ENCODE measurements at places on chromosomes 2 and 18.

DNA sequence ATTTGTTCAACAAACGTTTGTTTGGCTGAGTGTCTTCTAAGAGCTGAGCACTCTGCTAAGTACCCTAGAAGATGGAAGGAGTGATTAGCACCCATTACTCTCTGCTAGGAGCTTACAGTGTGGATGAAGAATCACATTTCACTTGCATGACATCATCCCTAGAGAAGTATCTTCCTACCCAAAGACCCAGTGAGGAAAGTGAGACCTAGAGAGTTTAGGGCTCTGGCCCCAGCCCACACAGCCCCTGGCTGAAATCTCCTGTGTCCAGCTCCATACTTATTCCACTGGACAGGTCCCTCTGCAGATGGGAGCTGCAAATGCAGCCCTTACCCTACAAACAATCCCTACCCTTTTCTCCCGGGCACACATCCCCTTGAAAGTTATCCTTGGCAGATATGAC is 26.8 kb upstream of the EPAS1 start:
- DNase-seq: no peak

DNA sequence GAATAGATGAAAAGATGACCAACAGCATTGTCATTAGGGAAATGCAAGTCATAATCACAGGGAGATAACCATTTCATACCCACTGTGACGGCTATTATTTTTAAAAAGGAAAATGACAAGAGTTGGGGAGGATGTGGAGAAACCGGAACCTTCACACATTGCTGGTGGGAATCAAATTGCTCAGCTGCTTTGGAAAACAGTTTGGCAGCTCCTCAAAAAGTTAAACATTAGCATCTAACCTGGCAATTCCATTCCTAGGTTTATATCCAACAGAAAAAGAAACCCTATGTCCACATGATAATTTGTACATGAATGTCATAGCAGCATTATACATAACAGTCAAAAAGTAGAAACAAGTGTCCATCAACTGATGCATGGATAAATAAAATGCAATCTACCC is 58.2 kb downstream of the KCNG3 start:
- no peak for DNase-seq

DNA sequence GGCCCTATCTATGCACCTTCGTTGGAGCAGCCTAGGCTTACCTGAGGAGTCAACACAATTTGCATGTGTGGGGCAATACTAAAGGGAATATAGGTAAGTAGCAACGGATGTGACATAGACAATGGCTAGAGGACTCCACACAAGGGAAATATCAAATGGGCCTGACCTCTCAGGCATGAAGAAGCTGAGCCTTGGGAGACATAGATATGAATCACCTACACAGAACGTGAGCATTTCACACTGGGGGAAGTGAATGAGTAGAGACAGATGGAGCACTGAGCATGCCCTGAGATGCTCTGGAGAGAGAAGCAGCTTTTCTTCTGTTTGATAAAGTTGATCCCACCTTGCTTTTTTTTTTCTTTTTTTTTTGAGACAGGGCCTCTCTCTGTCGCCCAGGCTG is 97.9 kb downstream of the ATL2 start:
- DNase-seq: no peak

DNA sequence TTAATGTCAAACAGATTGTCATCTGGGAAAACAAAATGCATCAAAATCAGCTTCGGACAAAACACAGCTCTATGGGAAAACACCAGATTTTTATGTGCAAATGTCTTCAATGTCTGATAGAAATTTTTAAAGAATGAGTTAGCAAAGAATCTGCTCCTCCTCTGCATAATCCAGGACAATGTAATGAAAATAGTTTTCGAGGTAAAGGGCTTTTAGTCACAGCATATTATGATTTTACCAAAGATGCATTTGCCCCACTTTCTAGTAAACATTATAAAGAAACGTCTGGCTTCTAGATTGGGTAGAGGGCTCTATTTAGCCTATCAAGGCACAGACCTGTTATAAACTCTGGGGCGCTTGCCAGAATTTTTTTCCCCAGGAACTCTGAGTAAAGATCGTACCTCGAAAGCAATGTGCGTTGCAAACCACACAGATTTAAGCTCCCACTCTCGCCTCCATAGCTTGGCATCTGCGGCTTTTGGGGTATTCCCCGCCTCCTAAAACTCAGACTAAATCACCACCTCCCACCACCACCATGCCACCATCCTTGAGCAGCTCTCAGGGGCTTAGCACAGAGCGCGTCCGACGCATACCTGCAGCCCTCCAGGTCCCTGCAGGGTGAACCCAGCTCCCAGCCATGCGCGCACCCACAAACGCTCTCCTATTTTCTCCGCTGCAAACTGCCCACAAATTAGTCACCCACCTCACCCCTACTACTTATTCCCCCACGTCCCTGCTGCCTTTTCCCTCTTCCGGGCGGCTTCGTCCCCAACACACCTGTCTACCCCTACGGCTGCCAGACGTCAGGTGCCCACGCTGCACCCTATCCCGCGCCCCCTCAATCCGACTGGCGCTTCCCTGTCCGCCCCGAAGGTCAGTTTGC is 829 bp downstream of the ACVR1C start:
- peak; percentile 19 for DNase-seq

GRCh38 chr2:220065581-220065980 is 438.2 kb downstream of the SLC4A3 start:
- no peak for DNase-seq

DNA sequence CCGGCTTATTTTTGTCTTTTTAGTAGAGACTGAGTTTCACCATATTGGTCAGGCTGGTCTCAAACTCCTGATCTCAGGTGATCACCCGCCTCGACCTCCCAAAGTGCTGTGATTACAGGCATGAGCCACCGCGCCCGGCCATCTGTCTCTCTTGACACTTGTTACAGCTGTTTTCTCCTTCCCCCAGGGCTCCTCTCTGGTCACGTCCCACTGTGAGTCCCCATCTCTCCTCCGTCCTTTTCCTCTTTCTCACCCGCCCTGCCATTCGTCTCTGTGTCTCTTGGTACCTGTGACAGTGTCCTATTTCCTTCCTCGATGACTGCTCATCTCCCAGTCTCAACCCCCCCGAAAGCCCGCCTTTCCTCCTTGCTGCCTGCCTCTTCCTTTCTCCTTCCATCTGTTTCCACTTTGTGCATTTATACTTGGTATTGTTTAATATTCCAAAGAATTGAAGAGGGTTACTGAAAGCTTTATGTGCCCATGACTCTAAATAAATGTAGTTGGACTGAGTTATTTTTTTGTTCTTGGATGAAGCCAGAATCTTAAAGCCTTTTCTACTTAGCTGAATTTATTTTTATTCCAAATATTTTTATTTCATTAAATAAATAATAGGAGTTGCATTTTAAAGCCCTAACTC is 241.5 kb downstream of the SH3RF3 start:
- DNase-seq: no peak

GRCh38 chr2:1282552-1282951 is 130.7 kb upstream of the TPO start:
- no peak for DNase-seq

DNA sequence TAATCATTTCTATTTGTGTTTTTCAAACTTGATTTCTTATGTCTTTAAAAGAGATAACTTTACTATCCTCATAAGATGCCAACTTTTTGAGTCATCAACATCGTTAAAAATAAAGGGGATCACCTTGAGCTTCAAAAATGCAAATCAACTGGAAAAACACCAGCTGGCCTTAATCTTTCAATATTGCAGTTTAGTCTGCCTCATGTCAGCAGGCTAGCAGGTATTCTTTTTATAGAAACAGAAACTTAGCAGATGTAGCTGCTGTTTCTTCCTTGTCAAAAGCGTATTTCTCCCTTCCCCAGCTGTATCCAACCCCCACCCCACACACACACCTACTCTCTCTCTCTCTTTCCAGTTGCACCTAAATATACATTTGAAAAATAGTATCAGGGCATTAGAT is 154.1 kb upstream of the ZNF804A start:
- DNase-seq: no peak

- no peak for DNase-seq
These were observed 375.8 kb upstream of the LYPD1 start for GRCh38 chr2:133045787-133046186.

- no peak for DNase-seq
These were observed 41.0 kb upstream of the IGFBP5 start for GRCh38 chr2:216736326-216736725.

- no peak for DNase-seq
These were observed at the start of gene POMC for GRCh38 chr2:25168256-25169072. Gene POMC (minus strand): TSS chr2:25168580. CDS start chr2:25164772, 3,808 bp downstream.

DNA sequence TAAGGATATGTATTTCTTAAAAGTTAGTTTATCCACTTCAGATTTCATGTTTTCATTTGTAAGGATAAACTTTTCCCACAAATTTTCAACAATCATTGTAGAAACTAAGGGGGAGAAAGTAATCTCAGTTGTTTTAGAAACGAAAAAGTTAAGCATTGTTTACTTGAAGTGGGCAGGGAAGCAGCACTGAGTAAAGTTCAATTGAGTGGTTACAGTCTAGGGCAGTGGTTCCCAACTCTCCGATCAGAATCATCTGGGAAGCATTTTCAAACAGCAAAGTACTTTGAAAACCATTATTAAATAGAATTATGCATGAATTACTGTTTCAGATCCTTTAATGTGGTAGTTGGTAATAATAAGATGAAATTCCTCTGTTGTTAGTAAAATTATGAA is 12.5 kb downstream of the MRPL35 start:
- no peak for DNase-seq

GRCh38 chr2:197247083-197247482 is 63.5 kb downstream of the ANKRD44 start:
- DNase-seq: no peak

DNA sequence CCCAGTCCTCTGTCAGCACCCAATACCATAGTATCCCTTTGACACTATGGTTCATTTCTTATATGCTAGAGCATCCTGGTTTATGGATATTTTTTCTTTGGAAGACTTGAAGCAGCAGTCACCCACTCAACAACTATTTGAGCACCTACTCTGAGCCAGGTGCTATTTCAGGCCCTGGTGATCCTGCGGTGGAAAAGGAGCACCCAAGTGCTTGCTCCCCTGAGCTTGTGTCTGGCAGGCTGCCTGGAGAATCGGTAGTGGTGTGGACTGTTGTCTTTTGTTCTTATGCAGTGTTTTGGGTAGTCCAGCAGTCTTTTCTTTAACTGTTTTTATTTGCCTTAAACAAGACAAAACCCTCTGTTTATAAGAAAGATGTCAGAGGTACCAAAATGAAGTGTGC is 28.9 kb downstream of the NCK2 start:
- DNase-seq: no peak

DNA sequence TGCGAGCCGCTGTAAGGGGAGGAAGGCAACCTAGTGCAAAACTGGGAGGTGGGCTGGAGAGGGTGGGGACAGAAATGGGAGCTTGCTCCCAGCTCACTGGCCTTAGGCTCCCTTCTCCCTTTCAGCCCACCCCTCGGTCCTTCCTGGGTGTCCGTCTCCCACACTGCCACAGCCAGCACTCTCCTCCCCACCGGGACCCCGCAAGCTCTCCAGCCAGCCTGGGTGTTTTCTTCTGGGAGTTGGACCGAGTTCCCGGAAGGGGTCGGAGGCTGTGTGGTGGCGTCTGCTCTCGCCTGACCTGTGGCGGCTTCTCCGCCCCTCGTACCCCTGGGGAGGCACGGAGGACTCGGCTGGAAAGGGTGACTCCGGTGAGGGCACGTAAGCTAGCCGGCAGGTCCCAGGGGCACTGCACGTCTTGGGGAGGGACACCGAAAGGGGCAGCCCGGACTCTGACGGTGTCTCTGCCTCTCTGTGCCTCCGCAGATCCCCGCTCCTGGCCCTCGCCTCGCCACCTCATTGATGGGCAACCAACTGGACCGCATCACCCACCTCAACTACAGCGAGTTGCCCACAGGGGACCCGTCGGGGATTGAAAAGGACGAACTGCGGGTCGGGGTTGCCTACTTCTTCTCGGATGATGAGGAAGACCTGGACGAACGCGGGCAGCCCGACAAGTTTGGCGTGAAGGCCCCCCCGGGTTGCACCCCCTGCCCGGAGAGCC is 1.1 kb downstream of the LRATD1 start:
- no peak for DNase-seq

DNA sequence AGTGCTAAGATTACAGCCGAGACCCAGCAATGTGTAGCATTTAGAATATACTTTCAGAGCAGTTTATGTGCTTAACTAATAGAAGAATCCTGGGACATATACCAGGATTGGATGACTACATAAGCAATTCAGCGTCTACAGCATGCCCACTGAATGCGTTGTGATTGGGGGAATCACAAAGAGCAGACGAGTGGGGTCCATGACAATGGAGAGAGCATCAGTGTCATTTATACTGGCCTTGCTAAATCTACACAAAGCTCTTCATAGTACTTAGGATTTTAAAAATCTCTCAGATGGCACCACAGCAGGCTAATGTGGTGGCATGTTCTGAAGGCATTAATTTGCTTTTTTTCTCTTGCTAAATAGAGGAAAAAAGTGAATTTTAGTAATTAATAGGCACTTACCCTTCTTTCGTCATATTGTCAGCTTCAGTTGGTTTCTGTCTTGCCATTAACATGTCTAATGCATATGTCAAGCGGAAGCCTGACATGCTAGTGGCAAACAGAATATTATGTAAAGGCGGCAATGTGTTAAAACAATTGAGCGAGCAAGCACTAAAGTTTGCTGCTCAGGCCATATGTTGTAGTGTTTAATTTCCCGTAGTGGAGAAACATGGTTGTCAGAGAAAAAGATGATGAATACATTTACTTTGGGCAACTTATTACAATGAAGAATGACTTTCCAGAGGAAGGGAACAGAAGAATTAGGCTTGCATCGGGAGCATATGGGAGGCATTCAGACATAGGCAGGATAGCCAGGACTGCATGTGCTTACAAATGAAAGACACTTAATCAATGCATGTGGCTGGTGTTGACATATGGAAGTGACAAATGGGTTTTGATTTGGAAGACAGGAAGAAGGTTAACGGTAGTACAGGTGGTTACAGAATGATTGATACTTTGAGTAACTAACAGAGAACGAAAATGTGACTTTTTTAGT is 145.2 kb downstream of the ICOS start:
- no peak for DNase-seq

DNA sequence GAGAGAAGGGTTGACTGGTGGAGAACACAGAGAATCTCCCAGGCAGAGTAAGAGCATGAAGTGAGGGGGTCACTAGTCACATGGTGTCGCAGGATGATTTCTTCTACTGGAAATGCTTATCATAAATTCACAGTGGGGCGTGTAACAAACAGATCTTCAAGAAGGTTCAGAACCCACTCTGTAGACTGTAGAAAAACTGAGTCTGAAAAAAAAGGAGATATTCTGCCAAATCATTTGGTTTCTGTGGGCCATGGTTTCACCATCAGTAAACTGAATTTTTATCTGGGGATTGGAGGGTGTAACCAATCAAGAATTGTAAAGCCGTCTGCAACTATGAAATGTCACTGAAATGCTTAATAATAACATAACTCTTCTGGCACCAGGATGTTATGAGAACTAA is 15.0 kb downstream of the TPGS2 start:
- no peak for DNase-seq
